Fibroblast of skin of right quadriceps (primary cell): ENCODE measurements at places on chromosomes 5 and 9.

GRCh38 chr9:111038331-111039230 lies at the start of gene LPAR1:
Gene LPAR1, minus strand, starts transcription at chr9:111038470. Its CDS starts 66,353 bp downstream, at chr9:110972117.
- peak; percentile 69 for DNase-seq

GRCh38 chr9:95103871-95104580 lies 213.5 kb downstream of the FANCC start:
- peak; percentile 33 for DNase-seq

DNA sequence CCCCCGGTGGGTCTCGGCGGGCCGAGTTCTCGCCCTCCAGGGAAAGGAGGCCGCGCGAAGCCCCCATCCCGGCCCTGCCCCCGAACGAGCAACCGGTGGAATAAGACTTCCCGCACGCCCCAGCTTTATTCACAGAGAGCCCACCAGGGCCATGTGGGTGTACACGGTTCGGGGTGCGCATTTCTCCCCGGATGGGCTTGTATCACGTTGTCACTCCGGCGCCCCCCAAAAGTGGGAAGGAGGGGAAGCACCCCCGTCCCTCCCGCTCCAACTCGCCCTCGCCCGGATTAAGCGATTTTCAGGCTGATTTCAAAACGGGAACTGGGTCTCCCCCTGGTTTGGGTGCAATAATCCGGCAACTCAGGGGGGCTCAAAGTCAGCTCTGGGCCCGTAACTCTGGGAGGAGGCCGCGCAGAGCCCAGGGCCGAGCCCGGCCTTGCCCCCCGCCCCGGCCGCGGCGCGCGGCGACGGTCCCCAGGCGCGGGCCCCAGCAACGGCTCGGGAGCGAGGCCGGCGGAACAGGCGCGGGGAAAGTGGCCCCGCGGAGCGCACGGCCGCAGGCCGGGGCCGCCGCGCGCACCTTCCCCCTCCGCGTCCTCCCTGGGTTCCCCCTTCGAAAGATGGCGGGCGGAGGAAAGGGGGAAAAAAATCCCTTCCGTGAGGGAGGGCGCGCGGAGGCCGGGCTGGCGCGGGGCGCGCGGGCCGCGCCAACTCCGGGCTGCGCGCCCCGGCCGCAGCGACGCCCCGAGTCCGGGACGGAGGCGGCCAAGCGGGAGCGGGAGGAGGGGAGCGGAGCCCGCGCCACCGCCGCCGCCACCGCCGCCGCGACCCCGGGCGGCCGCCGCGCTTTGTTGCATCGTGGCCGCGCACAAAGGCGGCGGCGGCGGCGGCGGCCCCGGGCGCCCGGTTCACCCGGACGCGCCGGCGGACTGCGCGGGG lies 644 bp downstream of the BRD3 start:
- DNase-seq = peak; percentile 31

- DNase-seq = no peak
Measured at GRCh38 chr5:83527221-83527620, 55.7 kb downstream of the VCAN start.
